ENCODE measurements at places on chromosomes 3 and 15.

DNA sequence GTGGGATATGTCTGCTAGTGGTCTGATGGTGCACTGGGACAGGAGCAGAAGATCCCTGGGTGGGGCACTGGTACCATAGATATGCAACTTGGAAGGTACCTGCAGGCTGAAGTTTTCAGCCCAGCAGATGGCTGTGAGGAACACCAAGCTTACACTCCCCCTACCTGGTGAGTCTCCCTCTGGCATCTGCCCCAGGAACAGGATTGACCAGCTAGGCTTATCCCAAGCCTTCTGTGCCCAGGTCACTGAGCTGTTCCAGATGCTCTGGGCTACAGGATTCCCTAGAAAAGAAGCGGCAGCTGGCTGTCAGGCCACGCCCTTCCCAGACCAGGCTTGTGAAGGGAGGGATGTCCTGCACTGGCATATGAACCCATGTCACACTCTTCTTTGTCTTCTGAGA lies 1130.0 kb downstream of the NAALADL2 start:
- DNase-seq: no peak

DNA sequence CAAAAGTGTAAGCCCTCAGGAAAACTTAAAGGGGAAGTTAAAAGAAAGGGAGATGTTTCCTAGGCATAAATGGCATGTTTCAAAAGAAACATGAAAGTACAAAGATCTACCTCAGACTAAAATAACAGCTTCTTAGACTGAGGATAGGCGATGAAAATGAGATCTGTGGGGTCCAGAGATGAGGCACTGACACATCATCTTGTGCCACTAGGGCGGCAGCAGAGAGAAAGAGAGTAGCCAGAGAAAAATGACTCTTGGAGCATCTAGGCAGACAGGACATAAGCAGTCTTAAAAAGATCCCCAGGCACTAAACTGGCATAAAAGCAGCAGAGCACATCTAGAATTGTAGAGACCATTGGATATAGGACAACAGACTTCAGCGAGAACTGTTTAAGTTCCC lies 42.5 kb upstream of the RFX7 start:
- DNase-seq: no peak

DNA sequence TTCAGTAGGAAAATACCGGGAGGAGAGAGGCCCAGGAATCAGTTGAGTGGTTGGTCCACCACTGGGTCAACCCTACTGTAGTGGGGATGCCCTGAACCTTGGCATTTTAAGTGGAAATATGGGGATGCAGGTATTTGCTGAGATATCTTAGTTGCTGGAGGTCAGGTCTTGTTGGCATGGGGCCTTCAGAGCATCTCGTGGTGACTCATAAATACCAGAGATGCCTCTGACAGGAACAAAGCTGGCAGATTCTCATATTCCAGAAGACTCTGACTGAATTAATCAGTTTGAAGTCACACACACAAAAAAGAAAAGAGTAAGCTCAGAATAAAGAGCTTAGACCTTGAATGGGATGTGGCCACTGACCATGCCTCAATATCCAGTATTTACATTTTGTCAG lies 91.6 kb downstream of the CACNA2D3 start:
- peak; percentile 9 for DNase-seq

DNA sequence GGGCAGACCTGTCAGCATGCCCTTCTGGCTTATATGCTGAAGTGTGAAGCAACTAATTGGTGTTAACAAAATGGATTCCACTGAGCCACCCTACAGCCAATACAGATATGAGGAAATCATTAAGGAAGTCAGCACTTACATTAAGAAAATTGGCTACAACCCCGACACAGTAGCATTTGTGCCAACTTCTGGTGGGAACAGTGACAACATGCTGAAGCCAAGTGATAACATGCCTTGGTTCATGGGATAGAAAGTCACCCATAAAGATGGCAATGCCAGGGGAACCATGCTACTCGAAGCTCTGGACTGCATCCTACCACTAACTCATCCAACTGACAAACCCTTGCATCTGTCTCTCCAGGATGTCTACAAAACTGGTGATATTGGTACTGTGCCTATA lies 9.4 kb downstream of the PIK3CB start:
- DNase-seq: no peak

DNA sequence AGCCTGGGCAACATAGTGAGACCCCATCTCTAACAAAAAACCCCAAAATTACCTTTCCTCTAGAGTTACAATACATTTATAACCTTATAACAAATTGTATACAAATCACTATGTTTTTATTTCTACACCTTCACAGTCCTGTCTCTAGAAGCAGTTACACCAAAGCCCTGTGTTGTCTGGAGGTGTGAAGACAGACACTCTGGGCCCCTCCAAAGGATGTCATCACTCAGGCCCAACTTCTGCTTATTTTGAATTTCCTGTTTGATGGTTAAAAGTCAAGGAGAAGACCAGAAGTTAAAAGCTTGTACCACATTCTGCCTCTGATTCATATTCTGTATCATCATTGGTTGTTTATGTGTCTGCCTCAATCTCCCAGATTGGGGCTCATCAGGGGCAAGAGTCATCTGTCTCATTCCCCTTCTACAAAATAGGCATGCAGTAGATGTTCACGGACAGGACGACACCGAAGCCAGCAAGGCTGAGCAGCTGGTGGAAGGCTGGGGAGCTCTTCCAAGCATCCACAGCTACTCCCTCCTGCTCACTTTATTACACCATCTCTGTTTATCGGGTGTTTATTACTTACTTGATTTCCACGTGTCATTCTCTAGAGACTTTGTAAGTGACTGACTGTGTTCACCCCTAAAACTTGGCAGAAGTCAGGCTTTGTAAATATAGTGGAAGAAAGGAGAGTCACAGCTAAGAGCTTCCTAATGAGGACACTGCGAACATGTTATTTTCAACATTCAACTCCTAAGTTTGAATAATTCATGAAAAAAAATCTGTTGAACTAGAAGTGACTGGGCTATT lies 136.8 kb upstream of the ANKRD28 start:
- DNase-seq: no peak

- DNase-seq: no peak
Observed at GRCh38 chr3:46537779-46538178, 28.3 kb downstream of the LRRC2 start.

DNA sequence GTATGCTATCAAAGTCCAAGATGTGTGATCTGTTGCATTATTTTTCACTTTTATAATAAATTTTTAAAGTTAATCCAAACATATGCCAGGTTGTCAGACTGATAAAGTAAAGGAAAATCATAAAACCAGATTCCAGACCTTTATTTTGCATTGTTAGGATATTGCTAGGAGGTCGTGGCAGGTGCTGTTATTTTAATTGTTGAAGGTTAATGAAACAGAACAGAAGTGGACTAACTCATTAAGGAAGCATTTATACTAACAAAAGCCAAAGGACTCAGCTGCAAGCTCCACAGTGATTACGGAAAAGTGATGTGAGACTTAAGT lies 63.1 kb downstream of the DCLK3 start:
- DNase-seq: no peak
